ENCODE measurements at places on chromosomes 2 and 18. TPM values are rescaled to one million over a fixed set of nuclear protein-coding genes. Genes with fewer than 3 reads are reported as not detected.

- no peak overlapping the region for H3K27ac ChIP-seq
- no peaks in the 10 kb centered on the region for H3K36me3 ChIP-seq
- DNase-seq: no peak
- no peaks in the 10 kb centered on the region for H3K27me3 ChIP-seq
Measured at GRCh38 chr2:35932276-35932963, 423.2 kb upstream of the CRIM1 start.

DNA sequence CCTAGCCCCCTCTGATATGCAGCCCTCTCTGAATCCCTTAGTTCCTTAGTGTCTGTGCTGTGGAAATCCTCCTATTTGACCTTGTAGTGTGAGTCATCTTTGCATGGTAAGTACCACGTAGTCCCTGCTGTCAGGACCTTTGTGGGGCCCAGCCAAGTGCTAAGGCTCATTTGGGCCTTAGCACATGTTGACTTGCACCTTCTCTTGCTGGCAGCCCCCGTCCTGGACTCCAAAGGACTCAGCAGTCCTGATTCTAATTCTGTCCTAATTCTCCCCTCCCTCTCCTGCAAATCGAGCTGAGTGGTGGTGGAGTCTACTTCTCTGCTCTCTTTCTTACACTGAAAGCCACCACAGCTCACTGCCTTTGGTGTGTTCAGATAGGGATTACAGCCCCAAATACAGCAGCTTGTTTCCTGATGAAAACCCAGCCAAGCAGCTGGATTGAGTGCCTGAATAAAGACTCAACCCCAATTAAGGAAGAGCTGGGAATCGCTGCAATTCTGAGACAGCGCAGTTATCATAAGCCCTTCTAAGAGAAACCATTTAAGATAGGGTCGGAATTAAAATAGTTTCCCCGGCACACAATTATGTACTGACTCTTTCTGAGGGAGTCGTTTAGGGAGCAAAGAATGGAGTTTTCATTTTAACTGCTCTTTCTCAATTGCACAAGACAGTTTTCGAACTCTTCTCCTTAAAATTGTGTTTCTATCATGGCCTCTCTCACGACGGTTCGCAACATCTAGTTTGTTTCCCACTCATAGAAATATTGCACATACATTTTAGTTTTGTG lies 215.6 kb upstream of the TNP1 start:
- no peak overlapping the region for H3K4me3 ChIP-seq
- peaks cover 8% of the 10 kb centered on the region for H3K4me1 ChIP-seq
- no peaks in the 10 kb centered on the region for H3K27me3 ChIP-seq
- H3K27ac ChIP-seq: no peak overlapping the region
- no peaks in the 10 kb centered on the region for H3K36me3 ChIP-seq

GRCh38 chr2:11539317-11540147 lies 5.7 kb downstream of the GREB1 start:
- no peak for DNase-seq
- no peaks in the 10 kb centered on the region for H3K36me3 ChIP-seq
- no peak overlapping the region for H3K4me3 ChIP-seq
- no peak overlapping the region for H3K27ac ChIP-seq

- no peaks in the 10 kb centered on the region for H3K36me3 ChIP-seq
- no peaks in the 10 kb centered on the region for H3K27me3 ChIP-seq
- no peak for DNase-seq
- H3K27ac ChIP-seq: no peak overlapping the region
- no peak overlapping the region for H3K4me3 ChIP-seq
Measured at GRCh38 chr2:42865884-42866881, 73.8 kb upstream of the HAAO start.

DNA sequence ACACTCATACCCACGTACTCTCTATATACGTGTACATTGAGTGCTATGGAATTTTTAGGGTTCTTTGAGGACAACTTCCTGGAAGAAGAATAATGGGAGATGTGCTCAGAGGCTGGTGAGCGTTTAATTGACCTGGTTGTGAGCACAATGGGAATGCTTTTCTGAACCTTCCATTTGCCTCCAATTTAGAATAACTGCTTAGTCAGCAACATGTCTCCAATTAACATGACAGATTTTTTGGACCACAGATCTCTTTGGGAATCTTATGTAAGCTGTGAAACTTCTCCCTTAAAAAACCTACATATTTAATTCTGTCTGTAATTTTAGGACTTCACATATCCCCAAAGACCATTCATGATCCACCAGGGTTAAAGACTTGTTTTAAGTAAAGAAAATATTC lies 166.7 kb upstream of the TNP1 start:
- H3K36me3 ChIP-seq: no peaks in the 10 kb centered on the region
- no peak overlapping the region for H3K27ac ChIP-seq
- H3K4me3 ChIP-seq: no peak overlapping the region
- peaks cover 18% of the 10 kb centered on the region for H3K27me3 ChIP-seq
- H3K4me1 ChIP-seq: no peaks in the 10 kb centered on the region

- no peaks in the 10 kb centered on the region for H3K36me3 ChIP-seq
- H3K27ac ChIP-seq: peak overlapping the region; percentile 65
- peaks cover 37% of the 10 kb centered on the region for H3K4me1 ChIP-seq
- peak; percentile 91 for DNase-seq
- H3K27me3 ChIP-seq: no peaks in the 10 kb centered on the region
- no peak overlapping the region for H3K4me3 ChIP-seq
Measured at GRCh38 chr2:8086796-8087479, 594.9 kb upstream of the ID2 start.

DNA sequence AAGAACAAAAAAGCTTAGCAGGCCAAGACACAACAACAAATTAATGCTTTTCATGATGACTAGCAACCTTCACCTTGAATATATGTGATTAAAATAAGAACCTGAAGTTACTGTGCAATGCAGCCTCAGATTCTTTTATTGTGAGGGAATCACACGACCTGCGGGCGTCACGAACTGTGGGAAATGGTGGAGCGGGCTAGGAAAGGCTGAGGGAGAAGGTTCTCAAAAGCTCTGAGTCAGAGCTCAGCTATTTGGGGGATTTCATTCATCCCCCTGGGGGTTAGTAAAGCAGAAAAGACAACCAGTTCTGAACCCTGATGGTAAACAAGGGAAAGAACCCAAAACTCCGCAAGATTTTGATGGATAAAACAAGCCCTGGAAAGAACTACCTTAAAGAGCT lies 89.3 kb upstream of the NCKAP5 start:
- no peaks in the 10 kb centered on the region for H3K36me3 ChIP-seq
- H3K27ac ChIP-seq: peak overlapping the region; percentile 26
- H3K4me3 ChIP-seq: no peak overlapping the region
- H3K27me3 ChIP-seq: no peaks in the 10 kb centered on the region
- H3K4me1 ChIP-seq: peaks cover 4% of the 10 kb centered on the region
- peak; percentile 58 for DNase-seq

GRCh38 chr18:50569930-50570329 lies 10.0 kb downstream of the MAPK4 start:
- no peaks in the 10 kb centered on the region for H3K4me1 ChIP-seq
- no peak for DNase-seq
- H3K36me3 ChIP-seq: no peaks in the 10 kb centered on the region
- no peak overlapping the region for H3K27ac ChIP-seq
- no peaks in the 10 kb centered on the region for H3K27me3 ChIP-seq

DNA sequence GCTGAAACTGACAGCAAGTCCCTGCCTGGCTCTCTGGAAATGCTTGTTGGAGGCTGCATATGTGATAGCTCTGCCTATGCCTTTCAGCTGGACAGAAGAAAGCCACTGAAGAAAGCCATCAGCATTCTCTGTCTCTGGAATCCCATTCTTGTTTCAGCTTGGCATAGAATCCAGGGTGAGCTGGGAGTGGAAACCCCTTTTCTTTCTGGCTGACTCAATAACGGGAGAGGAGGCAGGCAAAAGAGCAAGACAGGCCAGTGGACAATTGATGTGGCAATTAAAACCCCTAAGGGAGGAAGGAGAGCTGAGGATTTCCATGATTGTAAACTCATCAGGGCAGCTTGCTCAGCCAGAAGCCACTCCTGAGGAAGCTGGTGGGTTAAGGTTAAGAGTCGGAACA lies 208.1 kb downstream of the CLIP4 start:
- no peaks in the 10 kb centered on the region for H3K4me1 ChIP-seq
- DNase-seq: no peak
- H3K27me3 ChIP-seq: no peaks in the 10 kb centered on the region
- no peak overlapping the region for H3K4me3 ChIP-seq
- H3K36me3 ChIP-seq: no peaks in the 10 kb centered on the region
- no peak overlapping the region for H3K27ac ChIP-seq

DNA sequence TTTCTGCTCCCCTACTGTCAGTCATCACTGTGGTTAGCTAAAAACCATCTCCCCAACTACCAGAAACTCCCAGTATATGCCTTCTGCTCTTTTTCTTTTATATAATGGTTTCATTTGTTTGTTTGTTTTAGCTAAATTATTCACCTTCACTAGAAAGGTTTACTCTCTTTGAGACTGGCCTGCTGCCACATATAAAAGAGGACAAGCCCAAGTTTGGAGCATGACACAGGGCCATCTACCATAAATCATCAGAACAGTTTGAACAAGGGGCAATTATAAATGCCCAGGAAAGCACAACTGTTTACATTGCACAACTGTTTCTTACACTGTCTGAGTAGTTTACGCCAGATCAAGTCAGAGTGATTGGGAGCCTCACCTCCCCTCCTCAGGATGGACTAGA lies 471.0 kb upstream of the PIK3C3 start:
- no peaks in the 10 kb centered on the region for H3K4me1 ChIP-seq
- no peaks in the 10 kb centered on the region for H3K27me3 ChIP-seq
- H3K4me3 ChIP-seq: no peak overlapping the region
- no peak for DNase-seq
- H3K27ac ChIP-seq: no peak overlapping the region

GRCh38 chr18:34695310-34695709 lies 14.8 kb upstream of the DTNA start:
- no peaks in the 10 kb centered on the region for H3K4me1 ChIP-seq
- no peaks in the 10 kb centered on the region for H3K27me3 ChIP-seq
- no peak overlapping the region for H3K27ac ChIP-seq
- H3K36me3 ChIP-seq: no peaks in the 10 kb centered on the region

The MAB21L4 gene
- total RNA-seq: not detected

The ZNF804A gene
- not detected for total RNA-seq

The ALPP gene
- not detected for total RNA-seq

The MYL12B gene
- 278 TPM for total RNA-seq

The PROKR1 gene
- not detected for total RNA-seq

The HOXD13 gene
- not detected for total RNA-seq

Data from osteoblast (primary cell).